ENCODE measurements at places on chromosomes 13 and 19.

DNA sequence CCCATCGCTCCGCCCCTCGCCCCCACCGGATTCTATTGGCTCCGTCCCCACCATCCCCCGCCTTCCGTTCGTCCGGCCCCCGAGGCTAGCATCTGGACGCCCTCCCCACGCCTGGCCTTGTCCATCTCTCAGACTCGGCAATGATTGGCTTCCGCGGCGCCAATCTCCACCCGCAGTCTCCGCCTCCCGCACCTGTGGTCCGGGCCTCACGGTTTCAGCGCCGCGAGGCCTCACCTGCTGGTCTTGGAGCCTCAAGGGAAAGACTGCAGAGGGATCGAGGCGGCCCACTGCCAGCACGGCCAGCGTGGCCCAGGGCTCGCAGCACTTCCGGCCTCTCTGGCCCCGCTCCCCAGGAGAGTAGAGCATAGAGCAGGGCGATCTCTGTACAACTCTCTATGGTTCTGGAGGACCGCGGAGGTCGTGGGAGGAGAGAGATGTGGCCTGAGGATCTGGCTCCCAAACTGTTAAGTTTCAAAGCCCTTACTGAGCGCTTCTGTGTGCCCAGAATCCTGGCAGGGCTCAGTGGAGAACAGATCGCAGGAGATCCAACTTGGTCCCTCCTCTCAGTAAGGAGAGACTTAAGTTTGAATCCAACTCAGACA, at the start of gene ERCC1:
Gene ERCC1, minus strand, starts transcription at position 329 of the 602 bp plus-strand sequence. CDS start 543 bp downstream, outside the sequence.
- DNase-seq, result peak; percentile 97

DNA sequence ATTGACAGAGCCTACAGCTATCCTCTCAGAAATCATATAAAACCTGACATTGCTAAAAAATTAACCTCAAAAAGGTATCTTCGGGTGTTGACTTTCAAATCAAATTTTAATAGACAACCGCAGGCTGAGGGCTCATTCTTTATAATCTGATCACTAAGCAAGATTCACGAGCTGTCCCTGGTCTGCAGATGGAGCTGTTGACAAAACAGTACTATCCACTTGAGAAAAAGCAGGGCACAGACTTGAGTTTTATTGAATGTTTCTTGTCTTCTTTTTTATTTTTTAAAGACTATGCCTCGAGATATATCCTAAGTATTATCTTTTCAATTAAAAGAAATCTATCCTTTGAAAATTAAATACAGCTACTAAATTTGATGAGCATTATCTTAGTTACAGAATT, 540.5 kb downstream of the PCDH9 start:
- peak; percentile 9 for DNase-seq

DNA sequence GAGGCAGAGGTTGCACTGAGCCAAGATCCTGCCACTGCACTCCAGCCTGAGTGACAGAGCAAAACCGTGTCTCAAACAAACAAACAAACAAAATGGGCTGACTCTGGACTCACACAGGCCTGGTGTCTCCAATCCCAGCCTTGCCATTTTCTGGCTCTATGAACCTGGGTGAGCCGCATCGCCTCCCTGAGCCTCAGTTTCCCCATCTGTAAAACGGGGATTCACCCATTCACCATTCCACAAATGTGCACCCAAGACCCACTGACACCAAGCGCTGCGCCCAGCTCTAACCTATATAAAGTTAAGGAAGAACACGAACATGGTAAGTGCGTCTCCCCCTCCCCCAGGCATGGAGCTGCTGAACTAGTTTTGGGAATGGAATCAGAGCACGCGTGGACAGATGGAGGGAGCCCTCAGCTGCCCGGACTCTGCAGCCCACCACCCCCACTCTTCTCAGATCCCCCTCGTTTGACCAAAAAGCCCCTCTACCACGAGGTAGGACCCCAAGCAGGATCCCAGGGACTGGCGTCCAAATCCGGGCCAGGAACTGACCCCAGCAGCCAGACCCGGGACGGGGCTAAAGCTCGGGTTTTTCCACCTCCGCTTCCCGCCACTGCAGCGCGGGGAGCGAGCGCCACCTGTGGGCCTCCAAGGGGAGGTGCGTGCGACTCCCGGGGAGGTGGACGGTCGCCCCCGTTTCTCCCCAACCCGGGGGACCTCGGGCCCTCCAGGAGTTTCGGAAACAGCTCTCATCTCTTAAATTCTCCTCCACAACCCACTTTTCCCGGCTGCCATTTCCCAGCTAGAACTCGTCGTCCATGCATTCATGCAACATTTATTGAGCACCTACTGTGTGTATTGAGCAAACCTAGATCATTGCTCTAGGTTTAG, 33.0 kb upstream of the ADGRE5 start:
- peak; percentile 61 for DNase-seq

- DNase-seq, result no peak
Observed at GRCh38 chr19:50835103-50835784, 1.9 kb upstream of the KLK15 start.

- DNase-seq, result no peak
Observed at GRCh38 chr13:113742000-113742441, 17.0 kb upstream of the TMEM255B start.

GRCh38 chr13:30396434-30397075, 25.7 kb upstream of the UBE2L5 start:
- no peak for DNase-seq

GRCh38 chr13:38350114-38350617, 515 bp downstream of the UFM1 start:
- no peak for DNase-seq

- no peak for DNase-seq
Observed at GRCh38 chr19:51093510-51094345, 11.0 kb upstream of the KLK14 start.

DNA sequence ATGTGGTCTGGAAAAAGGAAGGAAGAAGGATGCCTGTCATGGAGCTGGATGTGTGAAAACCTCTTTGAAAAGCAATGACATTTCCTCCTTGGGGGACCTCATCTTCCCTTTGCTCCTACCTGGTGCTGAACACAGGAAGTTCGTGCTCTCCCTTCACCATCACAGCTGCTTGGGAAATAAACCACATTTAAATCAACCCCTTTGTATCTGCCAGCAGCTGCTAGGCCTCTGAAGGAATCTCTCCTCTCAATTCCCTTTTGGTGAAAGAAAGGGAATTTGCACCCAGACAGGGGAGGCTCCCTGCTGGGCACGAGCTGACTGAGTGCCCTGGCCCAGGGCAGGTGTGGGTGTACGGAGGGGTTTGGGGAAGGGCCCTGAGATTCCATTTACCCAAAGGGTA, 437.7 kb downstream of the TSHZ3 start:
- no peak for DNase-seq

- no peak for DNase-seq
Observed at GRCh38 chr13:111283991-111284390, 36.5 kb upstream of the TEX29 start.

Data from cerebellar cortex (tissue), 1 donor.